ENCODE measurements at places on chromosomes 5 and 9.

DNA sequence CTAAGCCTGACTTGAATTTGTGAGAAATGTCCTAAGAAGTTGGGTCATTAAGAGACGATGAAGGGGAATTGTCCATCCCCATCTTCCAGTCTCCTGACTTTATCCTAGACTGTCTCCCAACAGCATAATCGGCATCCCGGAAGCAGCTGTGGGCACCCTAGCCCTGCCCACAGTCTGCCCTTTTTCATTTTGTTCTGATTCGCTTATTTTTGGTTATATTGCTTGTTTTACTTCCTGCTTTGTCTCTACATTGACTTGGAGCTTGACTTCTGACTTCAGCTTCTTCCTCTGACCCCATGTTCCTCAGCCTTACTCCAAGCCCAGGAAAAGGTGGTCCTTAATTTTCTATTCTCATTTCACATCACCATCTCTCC is 41.8 kb downstream of the UGCG start:
- no peak for DNase-seq

DNA sequence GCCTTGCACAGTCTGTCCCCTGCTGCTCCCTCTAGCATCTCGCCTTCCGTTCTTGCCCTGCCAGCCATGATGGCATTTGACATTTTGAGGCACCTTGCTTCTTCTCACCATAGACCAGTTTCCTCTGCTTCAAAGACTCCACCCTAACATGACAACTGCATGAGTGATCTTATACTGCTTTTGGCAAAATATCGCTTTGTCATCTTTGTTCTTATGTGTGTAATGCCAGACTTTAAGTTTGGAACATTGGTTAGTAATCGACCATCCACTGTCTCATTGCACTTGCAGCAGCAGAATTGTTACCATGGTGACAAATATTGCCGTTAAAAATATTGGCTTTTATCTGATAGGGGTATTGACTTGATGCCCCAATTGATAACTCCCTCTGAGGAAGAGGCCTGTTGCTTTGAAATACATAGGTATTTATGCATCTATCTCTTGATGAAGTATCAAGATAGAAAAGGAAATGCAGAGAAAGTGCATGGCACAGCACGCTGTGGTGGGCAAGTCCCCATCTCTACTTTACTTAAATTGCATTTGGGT is 6.8 kb downstream of the GARIN3 start:
- DNase-seq, result no peak

DNA sequence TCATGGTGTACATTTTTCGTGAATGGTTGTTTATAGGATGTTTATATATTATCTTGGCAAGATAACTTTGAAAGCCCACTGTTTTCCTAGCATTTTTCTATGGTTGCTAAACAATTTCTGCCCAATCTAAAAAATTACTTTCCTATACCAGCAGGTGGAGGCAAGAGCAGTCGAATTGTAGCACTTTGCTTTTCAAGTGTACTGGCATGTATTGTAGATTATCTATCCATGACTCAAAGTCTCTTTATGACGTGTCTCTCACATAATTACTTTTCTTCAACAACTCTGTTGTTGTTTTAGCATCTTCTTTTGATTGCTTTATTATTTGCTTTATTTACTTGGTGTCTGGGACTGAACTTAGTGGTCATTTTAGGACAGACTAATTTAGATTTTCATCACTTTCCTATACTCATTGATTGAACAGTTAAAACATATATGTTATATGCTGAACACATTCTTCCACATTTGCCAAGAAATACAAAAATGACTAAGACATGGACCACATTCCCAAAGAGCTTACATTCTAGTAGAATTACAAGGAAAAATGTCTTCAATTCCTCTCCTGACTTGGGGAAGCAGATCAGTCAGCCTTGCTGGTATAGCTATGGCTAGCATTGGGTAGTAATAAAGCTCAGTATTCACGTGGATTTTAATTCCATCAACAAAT is 20.7 kb downstream of the NLN start:
- peak; percentile 78 for DNase-seq

DNA sequence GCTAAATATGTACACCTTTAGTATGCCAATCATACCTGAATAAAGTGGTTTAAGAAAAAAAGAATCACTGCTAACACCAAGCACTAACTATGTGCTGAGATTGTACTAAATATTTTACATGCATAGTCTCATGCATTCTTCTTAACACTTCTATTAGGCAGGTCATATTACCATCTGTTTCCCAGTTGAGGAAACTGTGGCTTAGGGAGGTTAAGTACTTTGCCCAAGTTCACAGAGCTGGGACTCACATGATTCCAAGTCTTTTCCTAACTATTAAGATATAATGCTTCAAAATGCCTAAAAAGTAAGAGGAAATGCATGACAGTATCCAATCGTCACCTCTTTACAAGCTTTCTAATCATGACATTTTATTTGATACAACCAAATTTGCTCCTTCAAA is 69.2 kb upstream of the PLPP6 start:
- no peak for DNase-seq

- DNase-seq, result no peak
Observed at GRCh38 chr9:108197899-108198298, 657.9 kb downstream of the ACTL7B start.

DNA sequence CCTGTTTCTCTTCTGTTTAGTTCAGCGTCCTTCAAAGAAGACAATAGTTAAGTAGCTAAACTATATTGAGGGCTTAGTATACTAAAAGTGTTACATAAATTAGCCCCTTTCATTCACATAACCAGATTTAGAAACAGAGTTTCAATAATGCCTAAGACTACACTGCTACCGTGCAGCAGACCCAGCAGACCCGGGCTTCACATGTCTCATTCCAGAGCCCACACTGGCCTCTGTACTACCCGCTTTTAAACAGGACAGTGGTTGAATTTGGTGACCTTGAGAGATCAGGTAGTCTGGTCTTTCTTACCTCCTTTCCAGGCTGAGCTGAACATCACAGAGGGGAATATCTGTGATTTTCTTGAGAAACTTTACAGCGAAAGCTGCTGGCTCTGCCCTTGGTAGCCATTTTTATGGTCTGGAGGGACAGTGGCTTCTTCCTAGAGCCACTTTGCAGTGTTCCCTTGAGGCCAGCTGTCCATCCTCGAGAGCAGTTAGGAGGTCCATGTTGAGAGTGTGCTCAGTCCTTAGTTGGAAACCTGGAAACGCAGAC is 56.5 kb downstream of the SLC22A5 start:
- DNase-seq, result no peak

DNA sequence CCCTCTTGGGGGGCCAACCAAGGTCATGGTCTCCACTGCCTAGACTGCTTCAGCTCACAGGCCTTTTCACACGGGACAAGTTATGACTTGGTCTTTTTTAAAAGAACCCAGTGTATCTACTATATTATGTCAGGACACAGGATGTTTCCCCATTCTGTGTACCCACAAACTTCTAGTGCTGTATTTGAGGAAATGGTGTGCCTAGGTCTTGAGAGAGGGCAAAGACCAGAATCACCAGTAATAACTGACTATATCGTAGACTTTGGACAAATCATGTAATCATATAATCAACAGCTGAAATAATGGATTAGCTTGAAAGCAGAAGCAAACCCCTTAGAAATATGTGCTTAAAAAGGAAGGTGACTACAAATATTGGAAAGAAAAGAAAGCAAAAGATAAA is 133.3 kb downstream of the ARL15 start:
- DNase-seq, result no peak

- DNase-seq, result no peak
Observed at GRCh38 chr9:70052768-70053167, 9.1 kb downstream of the MAMDC2 start.

DNA sequence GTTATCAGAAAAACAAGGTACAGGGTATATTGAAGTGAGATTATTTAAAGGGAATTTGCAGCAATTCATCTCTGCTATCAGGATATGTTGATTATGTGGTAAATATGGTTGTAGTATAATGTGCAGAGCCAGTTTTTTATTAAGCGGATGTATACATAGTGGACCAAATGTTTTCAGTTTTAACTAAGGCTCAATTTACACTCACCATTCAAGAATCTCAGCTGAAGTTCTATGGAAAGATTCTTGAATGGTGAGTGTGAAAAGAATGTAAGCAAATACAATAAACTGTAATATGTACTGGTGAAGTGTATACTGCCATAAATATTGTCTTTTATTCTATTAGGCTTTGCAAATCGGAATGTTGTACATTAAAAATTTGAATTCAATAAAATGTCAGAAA is 895.9 kb upstream of the CDH10 start:
- DNase-seq, result no peak

DNA sequence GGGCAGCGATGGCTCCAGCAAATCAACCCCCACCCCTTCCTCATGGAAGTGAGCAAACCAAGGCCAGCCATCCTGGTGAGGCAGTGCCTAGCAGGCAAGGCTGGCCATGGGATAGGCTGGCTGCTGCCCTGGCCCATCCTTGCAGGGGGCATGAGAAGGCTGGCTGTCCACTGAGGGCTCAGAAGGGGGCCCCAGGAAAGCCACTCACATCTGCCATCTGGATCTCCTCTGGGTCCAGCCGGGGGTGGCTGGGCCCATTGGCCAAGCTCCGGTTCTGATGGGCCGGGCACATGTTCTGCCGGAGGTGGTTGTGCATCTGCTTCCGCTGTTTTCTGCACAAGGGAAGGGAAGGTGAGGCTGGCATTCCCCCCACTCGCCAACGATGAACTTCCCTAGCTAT is 57.1 kb downstream of the PSD2 start:
- no peak for DNase-seq

DNA sequence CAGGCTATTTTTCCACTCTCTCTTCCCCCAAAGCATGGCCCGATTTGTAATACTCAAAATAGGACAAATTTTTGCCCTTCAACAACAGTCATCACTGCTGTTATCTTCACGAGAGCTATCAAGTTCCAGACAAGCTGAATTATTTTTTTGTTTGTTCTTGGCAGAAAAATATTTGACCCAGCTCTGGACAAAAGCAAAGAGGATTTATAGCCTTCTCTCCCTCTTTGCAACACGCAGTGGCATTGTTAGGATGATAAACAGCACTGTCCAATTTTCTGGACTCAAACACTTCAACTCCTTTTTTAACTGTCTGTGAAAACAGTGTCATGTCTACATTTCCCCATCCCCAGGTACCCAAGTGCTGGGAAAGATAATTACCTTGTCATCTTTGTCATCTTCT is 160.3 kb downstream of the SLF1 start:
- DNase-seq, result no peak

DNA sequence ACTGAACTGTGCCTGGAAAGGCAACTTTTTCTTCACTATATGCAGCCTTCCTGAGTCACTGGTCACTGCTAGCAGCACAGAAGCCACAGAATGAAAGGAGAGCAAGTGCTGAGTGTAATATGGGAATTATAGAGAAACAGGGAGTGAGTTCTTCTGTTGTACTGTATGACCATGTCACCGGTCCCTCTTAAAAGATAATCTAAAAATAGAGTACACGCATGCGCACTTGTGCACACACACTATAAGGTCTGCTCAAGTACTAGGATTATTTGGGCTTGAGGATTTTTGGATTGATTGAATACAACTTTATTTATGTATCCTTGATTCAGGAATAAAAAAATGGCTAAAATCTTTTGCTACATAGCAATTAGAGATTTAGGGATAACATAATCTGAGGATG is 571.9 kb downstream of the PDE4D start:
- no peak for DNase-seq

- DNase-seq, result no peak
Observed at GRCh38 chr9:133798160-133798559, 60.0 kb upstream of the SARDH start.

DNA sequence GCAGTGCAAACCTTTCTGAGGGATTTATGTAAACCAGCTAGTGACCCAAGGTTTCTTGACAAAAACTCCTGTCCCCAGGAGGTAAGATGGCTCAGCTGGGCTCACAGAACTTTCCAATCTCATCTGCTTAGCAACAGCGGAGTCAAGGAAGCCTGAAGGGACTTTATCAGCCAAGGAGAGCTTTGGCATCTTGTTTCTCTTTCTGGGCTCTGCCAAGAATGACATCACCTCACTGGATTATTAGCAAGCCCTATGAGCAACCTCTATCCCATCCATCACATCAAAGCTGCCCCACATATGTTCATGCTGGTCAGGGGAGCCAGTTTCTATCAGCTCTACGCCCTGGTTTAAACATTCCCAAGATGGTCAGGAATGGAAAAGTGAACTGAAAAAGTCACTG is 461.3 kb downstream of the ENC1 start:
- no peak for DNase-seq

DNA sequence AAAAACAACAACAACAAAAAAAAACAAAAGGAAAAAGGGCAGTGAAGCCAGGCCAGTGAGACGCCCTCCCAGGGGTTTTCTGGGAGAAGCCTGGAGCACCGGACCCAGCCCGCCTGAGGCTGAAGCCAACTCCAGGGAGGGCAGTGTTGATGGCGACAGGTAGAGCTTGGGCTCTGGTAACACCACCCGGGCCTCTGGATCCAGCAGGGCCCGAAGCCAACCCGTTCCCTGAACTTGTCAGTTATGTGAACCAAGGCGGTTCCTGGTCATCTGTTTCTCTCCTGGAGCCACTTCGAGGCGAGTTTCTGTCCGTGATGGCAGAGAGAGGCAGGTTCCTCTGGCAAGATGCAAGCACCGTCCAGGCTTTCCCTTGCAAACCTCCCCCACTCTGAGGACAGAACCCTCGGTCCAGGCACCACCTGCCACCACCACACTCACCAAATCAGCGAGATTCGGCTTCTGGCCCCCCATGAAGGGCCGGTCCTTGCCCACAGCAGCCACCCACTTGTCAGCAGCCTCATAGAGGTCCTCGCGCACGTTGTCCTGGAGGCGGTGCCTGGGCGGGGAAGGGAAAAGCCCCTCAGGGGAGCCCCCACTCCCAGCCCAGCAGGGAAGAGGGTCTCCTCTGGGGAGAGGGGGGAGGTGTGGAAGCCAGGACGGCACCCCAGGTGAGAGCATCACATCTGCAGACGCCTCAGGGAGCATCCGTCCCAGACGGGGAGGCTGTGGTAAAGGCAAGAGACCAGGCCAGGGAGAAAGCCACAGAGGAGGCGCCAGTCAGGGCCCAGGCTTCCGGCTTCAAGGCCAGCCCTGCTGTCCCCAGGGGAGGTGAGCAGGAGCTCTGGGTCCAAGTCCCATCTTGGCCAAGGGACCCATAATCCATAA is 5.4 kb downstream of the PTGES2 start:
- no peak for DNase-seq

- no peak for DNase-seq
Observed at GRCh38 chr5:35404701-35405100, 174.4 kb upstream of the PRLR start.

- DNase-seq, result peak; percentile 72
Observed at GRCh38 chr5:8333977-8334376, 465.0 kb downstream of the MTRR start.

DNA sequence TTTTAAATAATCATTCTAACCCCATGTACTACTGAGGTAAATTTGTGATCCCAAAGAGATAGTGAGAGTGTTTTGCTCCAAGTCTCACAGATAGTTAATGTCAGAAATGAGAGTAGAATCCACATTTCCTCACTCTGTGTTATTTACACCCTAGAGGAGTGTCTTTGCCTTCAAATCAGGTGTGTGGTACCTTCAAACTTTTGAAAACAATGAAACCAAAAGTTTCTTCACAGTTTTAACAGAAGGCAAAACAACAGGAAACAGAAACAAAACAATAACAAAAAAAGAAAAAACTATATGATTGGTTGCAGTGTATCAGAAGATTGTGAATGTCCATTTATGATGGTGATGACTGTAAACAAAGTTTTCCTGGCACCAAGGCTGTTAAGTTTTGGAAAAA is 85.9 kb downstream of the ERBIN start:
- DNase-seq, result no peak

Measured in Kasumi-1 (cell line).